Bronchial epithelial cell (primary cell): ENCODE measurements at places on chromosomes 11 and 22.

- no peak for DNase-seq
Observed at GRCh38 chr11:62018981-62019664, 51.7 kb upstream of the FTH1 start.

DNA sequence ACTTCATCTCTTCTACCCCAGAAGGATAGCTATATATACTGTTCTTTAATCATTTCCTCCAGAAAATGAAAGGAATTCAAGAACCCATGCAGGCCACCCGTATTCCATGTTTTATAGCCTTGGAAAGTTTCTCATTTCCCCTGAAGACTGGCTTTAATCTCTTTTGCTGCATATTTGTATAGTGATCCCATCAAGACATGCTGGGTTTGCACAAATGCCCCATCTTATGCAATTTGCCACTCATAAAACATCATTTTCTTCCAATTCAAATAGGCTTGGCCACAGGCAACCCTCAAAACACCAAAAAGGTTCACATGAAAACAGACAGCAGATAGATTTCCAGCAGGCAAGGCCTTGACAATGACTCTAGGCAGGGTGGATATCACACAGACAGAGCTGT lies 28.3 kb upstream of the APOA1 start:
- no peak for DNase-seq

DNA sequence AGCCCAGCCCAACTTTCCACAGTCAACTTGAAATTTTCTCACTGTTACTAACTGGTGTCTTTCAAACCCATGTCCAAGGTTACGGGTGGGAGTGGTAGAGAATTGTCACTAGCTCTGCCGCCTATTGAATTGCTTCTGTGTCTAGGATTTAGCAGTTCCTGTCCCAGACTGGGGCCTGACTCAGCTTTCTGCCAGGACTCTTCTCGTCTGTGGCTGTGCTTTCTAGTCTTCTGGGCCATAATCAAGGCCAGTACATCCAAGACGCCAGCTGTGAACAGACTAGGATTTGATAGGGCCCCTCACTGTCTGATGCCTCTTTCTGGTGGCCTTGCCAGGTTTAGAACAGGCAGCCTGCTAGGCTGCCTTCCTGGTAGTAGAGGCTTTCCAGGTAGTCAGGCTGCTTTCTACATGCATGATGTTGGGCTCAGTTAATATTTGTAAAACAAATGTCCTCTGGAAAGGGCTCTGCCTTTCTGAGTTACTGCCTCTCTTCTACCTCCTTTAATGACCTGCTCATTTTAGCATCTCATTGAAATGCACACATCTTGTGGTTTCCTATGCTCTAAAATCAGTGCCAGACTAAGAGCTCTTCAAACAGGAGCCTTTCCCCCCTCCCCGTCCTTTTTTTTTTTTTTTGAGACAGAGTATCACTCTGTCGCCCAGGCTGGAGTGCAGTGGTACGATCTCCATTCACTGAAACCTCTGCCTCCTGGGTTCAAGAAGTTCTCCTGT lies 13.1 kb upstream of the HIKESHI start:
- DNase-seq: no peak

DNA sequence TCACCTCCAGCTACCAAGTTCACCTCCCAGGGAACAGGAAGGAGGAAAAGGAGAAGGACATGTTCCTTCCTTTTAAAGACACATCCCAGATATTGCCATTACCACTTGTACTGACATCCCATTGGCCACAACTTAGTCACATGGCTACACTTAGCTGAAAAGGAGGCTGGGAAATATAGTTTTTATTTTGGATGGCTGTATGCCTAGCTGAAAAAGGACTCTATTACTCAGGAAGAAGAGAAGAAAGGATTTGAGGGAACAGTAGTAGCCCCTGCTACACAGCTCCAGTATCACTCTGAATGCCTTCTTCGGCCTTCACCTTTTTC lies 2.1 kb upstream of the APOA5 start:
- peak; percentile 27 for DNase-seq

GRCh38 chr11:8297781-8298440 lies 34.2 kb upstream of the LMO1 start:
- no peak for DNase-seq

GRCh38 chr22:40113696-40114095 lies 64.0 kb upstream of the TNRC6B start:
- DNase-seq: no peak

- DNase-seq: no peak
Observed at GRCh38 chr22:37243402-37244113, 511 bp downstream of the RAC2 start.

- no peak for DNase-seq
Observed at GRCh38 chr22:16922076-16922475, 85.9 kb downstream of the GAB4 start.

DNA sequence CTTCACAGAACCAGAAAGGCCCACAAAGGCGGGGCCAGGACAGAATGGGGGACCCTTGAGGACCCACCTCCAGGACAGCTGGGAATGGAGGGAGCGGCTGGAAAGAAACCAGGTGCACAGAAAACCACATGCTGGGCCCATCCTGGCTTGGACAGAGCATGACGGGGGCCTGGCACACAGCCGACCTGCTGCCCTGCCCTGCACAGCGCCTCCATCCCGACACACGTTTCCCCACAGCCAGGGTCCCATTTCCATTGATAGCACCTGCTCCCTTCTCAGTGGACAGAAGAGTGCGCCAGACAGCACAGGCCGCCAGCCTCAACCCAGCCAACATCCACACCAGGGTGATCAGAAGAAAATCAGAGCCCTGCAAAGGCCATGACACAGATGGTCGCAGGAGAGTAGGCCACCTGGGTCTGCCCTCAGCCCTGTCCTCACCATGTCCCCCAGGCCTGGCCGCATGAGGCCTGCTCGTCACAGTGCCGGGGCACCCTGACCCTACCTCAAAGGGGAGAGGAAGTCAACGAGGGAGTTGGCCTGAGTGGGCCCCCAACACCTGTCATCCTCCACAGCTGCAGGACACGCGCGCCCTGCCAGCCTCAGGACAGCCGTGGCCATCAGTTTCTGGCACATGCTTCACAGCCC lies 28.1 kb downstream of the BRD1 start:
- no peak for DNase-seq

DNA sequence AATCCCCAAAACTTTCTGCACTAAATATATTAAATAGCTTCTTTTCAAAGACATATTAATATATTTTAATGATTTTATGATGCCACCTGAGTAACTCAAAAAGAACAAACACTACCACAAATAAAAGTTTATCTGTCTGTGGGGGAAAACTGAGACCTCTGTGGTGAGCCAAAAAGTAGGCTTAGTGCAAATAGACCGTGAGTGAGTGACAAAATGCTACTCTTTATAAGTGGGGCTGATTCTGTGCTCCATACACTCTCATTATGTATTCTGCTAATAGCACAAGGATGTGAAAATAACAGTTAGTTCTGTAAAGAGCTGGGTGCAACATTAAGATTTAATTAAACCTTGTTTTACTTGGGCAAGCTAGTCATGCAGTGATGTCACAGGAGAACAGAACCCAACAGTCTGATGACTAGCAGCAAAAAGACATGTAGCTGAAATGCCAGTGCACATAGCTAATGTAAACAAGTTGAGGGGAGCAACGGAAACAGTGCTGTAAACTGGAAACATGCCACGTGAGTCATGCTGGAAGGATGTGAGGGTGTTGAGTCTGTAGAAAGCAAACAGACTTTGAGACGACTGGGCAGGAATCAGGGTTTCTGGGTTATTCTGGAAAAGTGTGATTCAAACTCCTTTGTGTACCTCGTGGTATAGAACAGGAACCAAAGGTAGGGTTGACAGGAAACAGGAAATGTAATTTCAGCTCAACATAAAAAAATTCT lies 1130.4 kb downstream of the LRRC4C start:
- peak; percentile 100 for DNase-seq

GRCh38 chr11:30364139-30364836 lies 41.4 kb downstream of the ARL14EP start:
- DNase-seq: no peak
